Fibroblast of the aortic adventitia (primary cell): ENCODE measurements at places on chromosomes 4 and X. TPM values are rescaled to one million over a fixed set of nuclear protein-coding genes. Genes with fewer than 3 reads are reported as not detected.

Gene RASL11B
- 0.63 TPM in 1 of 2 replicates, not detected in the other for total RNA-seq

Gene LANCL3
- total RNA-seq: 0.18 TPM in 1 of 2 replicates, not detected in the other

- DNase-seq: peak; percentile 44
These were observed 790 bp upstream of the HHIP start for GRCh38 chr4:144645102-144645630.

Gene PROM1
- under 0.01 TPM in 1 of 2 replicates, not detected in the other for total RNA-seq

- DNase-seq: no peak
These were observed 32.9 kb downstream of the PIGG start for GRCh38 chr4:531721-532565.

DNA sequence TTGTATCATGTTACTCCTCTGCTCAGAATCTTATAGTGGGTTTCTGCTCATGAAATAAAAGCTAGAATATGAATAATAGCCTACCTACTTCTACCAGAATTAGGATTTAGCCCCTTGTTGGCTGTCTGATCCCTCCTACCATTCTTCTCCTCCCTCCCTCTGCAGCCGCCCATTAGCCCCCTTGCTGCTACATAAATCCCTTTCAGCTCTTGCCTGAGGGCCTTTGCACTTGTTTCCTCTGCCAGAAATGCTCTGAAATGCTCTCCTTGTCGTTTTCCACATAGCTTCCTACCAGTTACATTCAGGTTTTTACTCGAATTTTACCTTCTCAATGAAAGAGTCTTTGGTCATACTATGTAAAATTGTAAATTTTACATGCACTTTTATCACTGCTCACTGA, 159.2 kb downstream of the ADGRL3 start:
- DNase-seq: no peak
